NCI-H524 (cell line): ENCODE measurements at places on chromosomes 4 and X.

GRCh38 chrX:102154900-102155805 is 624 bp downstream of the BEX5 start:
- peak; percentile 2 for DNase-seq

GRCh38 chr4:160299608-160300007 is 1196.7 kb downstream of the RAPGEF2 start:
- DNase-seq, result no peak

DNA sequence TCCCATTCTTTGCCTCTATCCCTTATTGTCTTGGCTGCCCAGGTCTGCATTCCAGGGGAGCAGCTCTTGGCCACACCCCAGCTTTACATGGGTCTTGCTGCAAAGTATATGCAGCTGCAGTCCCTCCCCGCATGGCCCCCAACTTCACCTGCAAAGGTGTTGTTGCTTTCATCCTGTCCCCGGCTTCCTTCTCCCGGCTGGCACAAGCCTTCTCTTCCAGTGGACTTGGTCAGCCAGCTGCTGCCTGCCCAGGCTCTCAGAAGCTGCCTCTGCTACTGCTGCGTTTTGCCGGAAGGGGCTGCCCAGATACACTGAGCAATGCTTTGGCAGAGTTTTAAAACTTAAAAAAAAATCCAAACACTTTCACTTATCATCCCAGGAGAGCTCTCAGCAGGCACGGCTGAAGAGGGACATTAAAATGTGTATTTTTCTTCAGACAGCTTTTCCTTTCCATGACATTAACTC is 121.2 kb upstream of the PDLIM3 start:
- DNase-seq, result no peak

DNA sequence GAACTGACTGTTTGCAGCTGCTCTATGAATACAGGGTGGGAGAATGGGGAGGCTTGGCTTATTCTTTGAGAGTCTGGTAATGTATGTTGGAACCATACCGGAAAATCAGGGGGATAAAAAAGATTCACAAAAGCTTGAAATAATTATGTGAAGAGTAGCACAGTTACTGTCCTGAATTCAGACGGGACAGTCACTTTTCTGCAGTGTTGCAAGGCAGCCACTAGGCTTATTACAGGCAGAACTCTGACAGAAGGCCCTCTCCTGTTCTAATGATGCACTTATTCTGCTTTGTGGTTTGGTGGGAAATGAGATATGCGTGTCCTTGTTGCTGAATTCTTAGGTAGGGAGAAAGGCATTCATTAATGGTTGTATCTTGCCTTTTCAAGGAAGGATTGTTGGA is 37.2 kb downstream of the GUCY1B1 start:
- DNase-seq, result no peak

GRCh38 chrX:40843643-40844042 is 108.3 kb upstream of the MED14 start:
- DNase-seq, result no peak

GRCh38 chr4:101730291-101731117 is 60.0 kb upstream of the BANK1 start:
- peak; percentile 62 for DNase-seq

DNA sequence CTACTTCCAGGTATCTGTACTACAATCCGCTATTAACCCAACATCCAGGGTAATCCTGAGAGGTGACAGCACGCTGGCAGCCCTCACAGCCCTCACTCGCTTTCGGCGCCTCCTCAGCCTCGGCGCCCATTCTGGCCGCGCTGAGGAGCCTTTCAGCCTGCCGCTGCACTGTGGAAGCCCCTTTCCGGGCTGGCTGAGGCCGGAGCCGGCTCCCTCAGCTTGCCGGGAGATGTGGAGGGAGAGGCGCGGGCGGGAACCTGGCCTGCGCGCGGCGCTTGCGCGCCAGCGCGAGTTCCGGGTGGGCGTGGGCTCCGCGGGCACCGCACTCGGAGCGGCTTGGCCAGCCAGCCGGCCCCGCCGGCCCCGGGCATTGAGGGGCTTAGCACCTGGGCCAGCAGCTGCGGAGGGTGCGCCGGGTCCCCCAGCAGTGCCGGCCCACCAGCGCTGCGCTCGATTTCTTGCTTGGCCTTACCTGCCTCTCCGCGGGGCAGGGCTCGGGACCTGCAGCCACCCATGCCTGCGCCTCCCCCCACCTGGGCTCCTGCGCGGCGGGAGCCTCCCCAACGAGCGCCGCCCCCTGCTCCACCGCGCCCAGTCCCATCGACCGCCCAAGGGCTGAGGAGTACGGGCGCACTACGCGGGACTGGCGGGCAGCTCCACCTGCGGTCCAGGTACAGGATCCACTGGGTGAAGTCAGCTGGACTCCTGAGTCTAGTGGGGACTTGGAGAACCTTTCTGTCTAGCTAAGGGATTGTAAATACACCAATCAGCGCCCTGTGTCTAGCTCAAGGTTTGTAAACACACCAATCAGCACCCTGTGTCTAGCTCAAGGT is 87.3 kb downstream of the PRSS12 start:
- DNase-seq, result peak; percentile 32

- DNase-seq, result no peak
Observed at GRCh38 chr4:124046190-124046589, 649.6 kb downstream of the SPRY1 start.

GRCh38 chr4:37425857-37426256 is 181.3 kb downstream of the NWD2 start:
- DNase-seq, result no peak

DNA sequence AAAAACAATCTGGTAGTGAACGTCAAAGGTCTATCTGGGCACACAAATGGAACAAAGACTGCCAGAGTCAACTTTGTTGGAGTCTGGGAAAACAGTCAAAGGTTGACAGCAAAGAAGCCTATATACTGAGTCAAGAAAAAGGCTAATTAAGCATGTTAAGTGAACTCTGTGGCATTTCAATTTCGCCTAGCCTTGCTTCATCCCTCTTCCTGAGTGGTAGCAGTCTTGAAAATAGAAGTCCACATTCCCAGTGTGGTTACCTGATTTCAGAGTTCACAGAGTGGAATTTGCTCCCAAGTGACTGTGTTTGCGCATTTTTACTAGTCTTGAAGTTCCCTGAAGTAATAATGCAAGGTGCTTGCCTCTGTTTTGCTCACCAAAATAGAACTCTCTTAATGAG is 760.0 kb downstream of the FSTL5 start:
- no peak for DNase-seq

DNA sequence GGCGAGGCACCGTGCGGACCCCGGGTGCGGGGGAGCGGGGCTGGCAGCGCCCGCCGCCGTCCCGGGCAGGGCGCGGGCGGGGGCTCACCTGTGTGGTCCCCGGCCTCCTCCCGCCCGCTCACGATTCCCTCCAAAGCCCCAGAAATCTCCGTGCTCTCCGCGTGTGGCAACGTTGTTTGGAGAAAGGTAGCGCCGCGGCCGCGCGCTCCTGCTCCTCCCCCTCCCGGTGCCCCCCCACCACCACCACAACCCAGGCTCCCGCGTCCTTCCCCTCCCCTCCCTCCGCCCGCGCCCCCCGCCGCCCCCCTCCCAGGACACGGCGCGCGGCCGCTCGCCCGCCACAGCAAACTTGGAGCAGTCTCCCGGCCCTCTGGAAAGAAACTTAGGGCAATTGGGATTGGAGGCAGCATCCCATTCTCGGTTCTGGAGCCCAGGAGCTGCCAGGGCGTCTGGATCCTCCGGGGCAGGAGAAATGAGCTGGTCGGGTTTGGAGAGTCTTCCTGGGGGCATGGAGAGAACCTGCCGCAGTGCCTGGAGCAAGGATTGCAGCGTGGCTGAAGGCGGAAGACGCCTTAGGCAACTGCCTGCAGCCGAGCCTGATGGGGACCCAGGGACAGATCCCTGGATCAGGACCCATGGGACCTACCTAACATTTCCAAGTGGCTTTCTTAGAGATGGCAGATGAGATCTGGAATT is 855 bp downstream of the KLF3 start:
- peak; percentile 84 for DNase-seq

DNA sequence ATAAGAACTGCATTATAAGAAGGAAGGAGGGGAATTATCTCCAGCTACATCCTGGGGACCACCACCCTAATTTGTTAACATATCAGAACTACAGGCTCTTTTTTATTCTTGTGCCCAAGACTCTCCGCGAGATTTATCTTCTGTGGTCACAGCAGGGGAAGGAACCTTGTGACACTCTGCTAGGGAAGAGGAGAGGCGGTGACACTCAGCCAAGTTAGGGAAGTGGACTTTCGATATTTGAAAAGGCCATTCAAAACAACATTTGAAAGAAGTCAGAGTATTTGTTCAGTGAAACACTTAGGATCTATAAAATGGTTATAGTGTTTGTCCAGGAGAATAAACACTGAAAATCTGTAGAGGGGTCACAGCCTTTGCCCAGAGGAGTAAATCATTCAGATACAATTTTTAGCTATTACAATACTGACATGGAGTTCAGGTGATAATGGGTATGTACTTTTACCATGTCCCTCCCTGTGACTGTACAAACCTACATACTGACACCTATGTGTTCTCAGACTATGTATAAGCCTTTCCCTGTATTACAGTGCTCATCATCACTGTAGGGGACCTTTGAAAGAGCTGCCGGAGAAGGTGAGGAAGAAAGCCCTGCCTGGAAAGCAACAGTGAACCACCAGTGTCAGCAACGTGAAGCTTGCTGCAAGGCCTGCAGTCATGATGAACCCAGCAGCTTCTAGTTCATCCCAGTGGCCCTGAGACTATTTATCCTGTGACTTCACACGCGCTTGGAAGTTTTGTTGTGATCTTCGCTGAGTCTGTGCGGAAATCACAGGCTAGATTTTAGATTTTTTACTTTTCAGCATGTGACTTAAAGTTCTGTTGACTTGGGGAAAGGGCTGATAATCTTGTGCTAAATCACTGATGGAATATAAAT is 8.5 kb upstream of the PTTG2 start:
- no peak for DNase-seq

DNA sequence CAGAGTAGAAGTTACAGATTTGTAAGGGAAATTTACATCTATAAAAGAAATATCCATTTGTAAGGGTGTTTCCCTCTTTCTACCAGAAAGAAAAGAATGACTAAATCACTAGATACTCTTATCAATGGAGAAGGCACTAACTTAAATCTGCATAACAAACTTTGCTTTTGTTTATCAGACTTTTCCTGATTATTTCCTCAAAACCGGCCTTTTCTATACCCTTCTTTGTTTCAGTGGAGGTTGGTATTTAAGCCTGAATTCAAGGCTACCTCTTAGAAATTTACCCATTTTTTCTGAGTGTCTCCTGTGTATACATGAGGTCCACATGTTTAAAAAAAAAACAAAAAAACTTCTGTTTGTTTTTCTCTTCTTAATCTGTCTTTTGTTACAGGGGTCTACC is 80.4 kb upstream of the GRPR start:
- DNase-seq, result no peak

GRCh38 chr4:121720109-121720508 is 23.3 kb upstream of the ANXA5 start:
- no peak for DNase-seq

DNA sequence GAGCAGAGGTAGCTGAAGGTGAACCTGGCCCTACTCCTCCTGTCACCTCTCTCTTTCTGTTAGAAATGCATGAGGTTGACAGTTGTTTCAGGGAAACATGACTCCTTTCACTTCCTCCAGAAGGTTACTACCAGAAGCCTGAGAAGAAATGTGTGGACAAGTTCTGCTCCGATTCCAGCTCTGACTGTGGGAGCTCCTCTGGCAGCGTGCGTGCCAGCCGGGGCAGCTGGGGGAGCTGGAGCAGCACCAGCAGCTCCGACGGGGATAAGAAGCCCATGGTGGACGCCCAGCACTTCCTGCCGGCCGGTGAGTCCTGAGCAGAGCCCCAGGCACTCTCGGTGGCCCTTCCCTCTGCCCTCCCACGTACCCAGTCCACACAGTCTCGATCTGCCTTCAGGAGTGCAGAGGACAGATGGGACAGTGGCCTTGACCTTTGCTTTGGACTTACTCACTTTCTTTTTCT is 61.3 kb upstream of the TLR2 start:
- DNase-seq, result no peak

DNA sequence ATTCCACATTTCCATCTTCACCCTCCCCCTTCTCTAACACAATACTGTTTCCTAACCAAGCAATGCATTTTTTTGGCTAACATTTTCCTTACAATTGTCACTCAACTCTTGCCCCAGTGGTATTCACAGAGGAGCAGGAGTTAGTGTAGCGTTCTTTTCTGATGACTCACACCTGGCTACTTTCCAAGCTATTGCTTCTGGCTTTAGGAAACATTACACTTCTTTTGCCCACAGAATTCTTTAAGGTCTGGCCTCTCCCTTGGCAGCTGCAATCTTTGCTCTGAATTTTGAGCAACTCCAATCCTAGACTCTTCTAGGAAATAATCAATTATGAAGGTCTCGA is 27.5 kb upstream of the PDGFC start:
- DNase-seq, result no peak

- no peak for DNase-seq
Observed at GRCh38 chr4:119858176-119858575, 208.5 kb downstream of the MAD2L1 start.

- no peak for DNase-seq
Observed at GRCh38 chr4:148258535-148258934, 183.7 kb downstream of the NR3C2 start.

DNA sequence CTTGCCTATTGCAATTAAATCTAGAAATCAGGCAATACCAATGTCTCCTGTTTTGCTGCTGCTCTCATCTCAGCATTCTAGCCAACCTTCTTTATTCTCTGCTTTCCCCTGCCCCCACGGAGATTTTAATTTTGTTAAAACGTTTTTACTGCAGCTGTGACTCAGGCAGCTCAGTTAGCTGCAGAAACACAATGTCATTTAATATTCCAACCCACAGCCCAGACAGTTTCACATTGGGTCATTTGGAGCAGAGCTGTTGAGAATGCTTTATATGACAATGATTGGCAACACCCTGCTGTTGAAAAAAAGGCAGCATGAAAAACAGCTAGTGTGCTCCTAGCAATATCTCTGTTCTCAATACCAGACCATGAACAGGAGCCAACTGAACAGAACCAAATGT is 12.6 kb upstream of the SLC10A4 start:
- no peak for DNase-seq

DNA sequence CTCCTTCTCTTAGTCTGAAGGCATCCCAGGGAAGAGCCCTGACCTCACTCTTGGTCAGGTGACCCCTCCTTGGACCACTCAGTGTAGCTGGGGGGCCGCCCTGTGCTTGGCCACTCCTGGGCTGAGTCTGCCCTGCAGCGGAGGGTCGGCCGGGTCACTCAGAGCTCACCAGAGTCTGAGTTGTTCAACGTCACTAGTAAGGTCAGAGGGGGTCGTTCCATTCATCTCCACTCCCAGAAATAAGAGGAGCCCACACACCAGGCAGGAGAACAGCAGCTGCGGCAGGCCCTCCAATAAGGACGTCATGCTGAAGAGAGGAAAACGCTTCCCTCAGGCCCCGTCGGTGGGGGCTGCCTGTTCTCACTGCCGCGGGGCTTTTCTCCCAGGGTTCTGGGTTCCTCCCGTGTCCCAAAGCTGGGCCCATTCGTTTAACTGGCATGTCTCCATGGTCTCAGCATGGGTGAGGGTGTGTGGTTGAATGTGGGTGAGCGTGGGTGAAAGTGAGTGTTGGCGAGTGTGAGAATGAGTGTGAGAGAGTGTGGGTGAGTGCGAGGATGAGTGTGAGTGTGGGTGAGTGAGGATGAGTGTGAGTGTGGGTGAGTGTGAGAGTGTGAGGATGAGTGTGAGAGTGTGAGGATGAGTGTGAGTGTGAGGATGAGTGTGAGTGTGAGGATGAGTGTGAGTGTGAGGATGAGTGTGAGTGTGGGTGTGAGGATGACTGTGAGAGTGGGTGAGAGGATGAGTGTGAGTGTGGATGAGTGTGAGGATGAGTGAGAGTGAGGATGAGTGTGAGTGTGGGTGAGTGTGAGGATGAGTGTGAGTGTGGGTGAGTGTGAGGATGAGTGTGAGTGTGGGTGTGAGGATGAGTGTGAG is 47.7 kb downstream of the ING2 start:
- no peak for DNase-seq
